ENCODE measurements at places on chromosomes 2 and 18.

DNA sequence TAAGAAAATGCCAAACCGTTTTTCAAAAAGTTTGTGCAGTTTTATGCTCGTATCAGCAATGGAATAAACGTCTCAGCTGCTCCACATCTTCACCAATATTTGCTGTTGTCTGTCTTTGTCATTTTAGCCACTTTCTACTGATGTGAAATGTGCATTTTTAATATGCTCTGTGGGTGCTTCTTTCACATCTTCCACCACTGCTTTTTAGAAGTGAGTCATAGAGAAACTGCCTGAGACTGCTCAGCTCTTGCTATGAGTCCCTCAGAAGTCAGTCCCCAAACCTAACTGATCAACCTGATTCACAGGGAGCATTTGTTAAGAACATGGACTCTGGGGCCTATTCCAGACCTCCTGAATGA is 41.0 kb upstream of the EPC2 start:
- DNase-seq, result no peak

DNA sequence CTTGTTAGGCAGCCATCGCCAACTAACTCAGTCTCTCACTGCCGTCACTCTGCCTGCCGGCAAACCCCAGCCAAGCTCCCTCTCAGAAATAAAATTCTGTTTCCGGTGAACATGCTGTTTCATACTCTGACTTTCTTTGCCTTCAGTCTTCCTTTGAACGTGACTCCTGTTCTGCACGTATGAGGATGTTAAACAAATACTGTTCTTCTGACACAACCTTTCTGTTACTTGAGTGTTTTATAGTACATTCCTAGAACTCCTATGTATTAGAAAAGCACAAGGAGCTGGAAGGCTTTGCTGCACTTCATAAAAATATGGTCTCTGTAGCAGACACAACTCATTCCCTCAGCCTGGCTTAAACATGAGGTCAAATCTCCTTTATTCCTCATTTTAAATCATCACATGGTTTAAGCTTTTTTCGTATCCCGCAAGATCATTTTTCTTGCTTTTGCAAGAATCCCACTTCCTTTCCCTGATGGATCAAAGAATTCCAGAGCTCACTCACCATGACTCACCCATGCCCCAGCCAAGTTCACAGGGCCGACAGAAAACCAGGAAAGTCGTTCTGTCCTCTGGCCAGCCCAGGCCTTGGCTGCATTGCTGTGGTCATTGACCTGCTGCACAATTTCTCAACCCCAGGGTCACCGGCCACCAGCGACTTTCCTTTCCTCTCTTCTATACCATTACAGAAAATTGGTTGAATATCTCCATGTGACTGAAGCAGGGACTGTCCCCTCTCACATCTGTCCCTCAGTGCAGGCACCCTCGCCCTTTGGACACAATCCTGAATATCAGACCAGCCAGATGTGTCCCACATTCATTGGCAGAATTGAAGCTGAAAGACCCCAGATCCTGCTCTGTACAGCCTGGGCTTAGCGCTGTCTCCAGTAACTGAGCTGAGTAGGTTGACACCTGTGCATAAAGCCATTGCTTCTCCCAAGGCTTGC is 183.1 kb upstream of the ARL4C start:
- DNase-seq, result no peak

GRCh38 chr2:173214213-173214612 is 138.6 kb downstream of the MAP3K20 start:
- no peak for DNase-seq

DNA sequence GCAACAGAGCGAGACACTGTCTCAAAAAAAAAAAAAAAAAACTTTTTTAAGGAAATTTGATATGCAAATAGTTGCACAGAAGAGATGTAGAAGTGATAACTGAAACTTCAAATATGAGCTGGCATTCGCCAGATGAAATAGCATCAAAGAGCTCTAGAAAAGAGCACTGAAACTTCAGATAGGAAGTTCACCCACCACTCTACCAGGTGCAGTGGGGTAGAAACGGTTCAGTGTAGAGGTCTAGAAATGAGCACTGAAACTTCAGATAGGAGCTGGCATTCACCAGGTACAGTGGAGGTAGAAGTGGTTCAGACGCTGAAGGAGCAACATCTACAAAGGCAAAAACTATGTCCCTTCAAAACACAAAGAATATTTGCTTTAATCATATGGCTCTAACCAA is 9.0 kb upstream of the ONECUT2 start:
- DNase-seq, result no peak

GRCh38 chr2:108877506-108877905 is 90.9 kb downstream of the CCDC138 start:
- no peak for DNase-seq

DNA sequence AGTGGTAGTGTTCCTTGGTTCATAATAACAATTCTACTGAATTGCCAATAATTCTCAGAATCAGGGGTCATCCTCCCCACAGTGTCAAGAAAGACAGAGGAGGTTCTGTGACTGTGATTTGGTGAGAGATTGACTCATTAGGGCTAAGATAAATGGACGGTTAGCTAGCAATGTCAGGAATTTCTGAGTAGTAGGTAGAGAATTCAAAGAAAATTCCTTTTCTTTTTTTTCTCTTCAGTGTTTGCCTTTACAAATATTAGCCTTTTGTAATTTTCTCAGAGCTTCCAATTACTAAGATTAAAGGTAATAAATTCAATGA is 16.8 kb upstream of the CRIM1 start:
- DNase-seq, result no peak

DNA sequence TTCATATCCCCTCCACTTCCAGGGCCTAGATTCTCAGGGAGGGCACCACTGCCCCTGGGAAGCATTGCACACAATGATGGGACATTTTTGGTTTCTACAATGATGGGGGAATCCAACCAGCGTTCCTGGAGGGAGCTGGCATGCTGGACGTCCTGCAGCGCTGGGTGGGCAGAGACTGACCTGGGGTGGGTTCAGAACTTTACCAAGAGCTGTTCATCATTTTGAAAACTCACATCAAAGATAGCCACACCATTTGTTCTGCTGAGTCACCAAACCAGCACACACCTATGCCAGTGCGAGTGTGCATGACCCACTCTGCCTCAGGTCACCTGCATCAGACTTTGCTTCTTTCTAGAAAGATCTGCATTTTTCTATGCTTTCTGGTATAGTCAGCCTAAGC is 14.1 kb upstream of the ARMC9 start:
- DNase-seq, result no peak

DNA sequence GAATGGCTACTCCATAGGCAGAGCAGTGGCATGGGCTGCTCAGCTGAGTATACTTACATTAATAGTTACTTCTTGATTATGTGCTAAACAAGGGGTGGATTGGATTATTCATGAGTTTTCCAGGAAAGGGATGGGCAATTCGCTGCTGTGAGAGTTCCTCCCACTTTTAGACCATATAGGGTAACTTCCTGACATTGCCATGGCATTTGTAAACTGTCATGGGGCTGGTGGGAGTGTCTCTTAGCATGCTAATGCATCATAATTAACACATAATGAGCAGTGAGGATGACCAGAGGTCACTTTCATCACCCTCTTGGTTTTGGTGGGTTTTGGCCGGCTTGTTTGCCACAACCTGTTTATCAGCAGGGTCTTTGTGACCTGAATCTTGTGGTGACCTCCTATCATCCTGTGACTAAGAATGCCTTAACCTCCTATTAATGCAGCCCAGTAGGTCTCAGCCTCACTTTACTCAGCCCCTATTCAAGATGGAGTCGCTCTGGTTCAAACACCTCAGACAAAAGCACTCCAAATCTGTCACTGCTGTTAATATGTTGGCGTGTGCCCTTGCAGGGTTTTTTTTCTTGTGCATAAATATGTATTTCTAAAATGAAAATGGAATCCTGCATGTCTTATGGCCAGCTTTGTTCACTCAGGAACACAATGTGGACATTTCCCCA is 56.0 kb downstream of the CYBRD1 start:
- no peak for DNase-seq

DNA sequence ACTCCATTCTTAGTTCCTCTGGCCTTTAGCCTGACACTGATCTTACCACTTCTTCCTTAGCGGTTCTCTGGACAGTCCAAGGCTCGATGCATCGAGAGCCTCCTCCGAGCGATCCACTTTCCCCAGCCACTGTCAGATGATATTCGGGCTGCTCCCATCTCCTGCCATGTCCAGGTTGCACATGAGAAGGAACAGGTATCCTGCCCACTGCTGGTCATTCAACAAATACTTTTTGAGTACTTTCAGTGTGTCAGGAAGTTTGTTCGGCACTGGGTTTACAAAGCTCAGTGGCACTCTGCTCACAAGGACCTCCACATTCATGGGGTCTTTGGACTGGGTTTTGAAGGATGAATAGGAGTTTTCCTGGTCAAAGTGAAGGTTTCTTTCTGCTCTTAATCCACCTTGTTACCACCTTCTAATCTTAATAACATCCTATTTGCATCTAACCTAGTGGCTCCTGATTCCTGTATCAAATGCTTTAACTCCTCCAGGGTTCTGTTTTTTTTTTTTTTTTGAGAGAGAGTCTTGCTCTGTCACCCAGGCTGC is 25.8 kb downstream of the GCKR start:
- no peak for DNase-seq

- no peak for DNase-seq
Observed at GRCh38 chr2:86498468-86499260, 57.5 kb downstream of the KDM3A start.

DNA sequence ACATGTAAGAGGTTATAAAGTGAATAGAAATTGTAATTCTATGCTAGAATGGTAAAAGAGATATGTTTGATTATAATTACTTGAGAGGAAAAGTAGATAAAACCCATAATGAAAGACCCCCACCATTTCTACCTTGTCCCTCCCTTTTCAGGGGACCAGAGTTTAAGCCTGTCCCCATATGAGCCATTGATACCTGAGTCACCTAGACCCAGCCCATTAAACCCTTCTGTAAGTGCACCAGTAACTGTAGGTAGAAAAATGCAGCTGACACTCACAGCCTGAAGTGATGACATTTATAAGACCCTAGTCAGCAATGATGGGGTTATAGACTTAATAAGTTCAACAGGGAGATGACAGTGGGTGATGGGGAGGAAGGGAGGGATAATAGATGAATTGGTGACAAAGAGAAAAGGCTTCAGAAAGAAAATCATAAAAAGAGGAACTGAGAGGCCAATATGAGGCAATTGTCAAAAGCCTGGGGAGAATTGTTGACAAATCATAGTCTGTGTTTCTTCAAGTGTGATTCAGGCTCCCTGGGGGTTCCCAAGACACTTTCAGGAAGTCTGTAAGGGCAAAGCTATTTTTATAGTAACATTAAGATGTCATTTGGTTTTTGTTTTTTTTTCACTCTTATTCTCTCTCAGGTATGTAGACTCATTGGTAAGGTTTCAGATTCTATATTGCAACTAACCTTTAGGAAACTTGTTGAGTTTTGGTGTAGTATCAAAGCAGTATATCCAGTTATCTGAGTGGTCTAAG is 544.2 kb downstream of the SATB2 start:
- no peak for DNase-seq

- DNase-seq, result no peak
Observed at GRCh38 chr2:232219932-232220331, 158.6 kb upstream of the ALPP start.

DNA sequence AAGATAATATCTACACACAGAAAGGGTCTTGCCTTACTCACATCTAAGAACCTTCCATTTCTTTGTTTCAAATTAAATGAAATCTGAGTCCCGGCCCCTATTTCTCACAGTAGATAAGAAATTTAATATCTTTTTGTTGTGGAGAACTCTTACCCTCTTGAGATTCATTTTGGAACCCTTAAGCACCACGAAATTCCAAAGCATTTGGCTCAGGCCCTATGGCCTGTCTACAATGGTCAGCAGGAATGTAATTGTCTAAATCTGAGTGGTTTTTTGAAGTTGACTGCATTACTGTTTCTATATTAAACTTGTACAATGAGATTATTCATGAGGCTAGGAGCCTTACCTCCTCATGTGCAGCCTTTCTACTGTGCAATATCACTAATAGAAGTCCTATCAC is 723.3 kb downstream of the TSN start:
- no peak for DNase-seq

DNA sequence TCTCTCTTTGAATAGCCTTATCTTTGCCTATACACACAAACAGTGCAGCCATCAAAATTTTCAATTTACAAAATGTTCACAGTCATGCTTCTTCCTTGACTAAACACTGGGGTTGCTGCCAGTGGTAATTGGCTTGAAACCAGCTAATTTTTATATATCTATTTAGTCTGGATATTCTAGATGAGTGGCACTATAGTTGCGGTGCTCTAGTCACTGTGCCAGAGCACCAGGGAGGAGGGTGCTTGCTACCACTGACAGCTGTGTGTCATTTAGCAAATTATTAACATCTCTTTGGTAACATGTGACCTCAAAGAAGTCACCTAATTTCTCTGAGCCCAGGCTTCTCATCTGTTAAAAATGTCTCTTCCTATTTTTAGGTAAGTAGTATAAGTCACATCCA is 130.4 kb downstream of the MEIS1 start:
- no peak for DNase-seq

DNA sequence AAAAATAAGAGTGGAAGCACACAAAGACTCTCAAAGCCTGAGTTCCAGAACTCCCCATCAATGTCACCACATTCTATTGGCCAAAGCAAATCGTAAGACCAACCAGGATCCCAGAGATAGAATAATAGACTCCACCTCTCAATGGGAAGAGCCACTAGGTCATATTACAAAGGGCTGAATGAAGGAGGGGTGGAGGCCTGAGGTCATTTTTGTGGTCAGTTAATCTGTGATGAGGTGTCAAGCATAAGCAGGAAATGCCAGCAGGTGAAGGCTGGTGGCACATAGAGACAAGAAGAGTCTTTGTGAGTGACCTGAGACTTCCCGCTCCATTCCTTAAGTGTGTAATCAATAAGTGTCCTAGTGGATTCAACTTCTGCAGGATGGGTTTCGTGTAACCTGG is 144.3 kb downstream of the TFCP2L1 start:
- DNase-seq, result no peak

DNA sequence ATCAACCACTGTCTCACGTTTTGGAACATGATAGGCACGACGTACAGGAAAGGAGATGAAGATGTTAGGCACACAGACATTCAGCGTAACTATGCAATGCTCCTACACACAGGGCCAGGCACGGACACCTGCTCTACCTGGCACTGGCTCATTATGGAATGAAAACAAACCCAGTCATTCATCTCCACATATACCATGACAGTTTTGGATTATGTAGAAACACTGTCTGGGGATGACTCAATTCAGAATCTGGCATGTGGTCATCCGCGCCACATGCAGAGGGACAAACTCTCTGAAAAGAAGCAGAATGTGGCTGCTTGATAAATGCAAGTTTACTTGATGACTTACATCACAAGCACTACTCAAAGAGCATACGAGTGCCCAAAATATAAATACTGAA is 29.5 kb upstream of the NFU1 start:
- DNase-seq, result no peak

DNA sequence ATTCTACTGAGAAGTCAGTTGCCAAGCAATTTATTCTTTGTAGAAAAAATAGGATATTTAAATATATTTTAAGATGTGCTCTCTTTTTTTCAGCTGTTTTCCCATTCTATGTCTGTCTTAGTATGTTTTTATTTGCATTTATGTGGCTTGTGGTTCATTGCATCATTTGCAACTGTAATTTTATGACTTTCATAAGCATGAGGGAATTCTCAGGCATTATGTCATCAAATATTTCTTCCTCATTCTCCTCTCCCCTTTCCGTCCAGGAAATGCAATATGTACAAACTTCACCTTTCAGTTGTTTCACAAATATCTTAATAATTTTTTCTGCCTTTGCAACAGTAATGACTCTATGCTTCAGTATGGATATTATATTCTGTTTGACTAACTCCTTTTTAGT is 560.2 kb upstream of the LRATD1 start:
- no peak for DNase-seq

Data from activated CD8-positive, alpha-beta memory T cell treated with anti-CD3 and anti-CD28 coated beads, Interleukin-2, amount 50 U/mL, for 4 hours (primary cell).